ENCODE measurements at places on chromosomes 3 and 15.

- no peak for DNase-seq
These were observed 960.0 kb downstream of the DIPK2A start for GRCh38 chr3:144931590-144931989.

DNA sequence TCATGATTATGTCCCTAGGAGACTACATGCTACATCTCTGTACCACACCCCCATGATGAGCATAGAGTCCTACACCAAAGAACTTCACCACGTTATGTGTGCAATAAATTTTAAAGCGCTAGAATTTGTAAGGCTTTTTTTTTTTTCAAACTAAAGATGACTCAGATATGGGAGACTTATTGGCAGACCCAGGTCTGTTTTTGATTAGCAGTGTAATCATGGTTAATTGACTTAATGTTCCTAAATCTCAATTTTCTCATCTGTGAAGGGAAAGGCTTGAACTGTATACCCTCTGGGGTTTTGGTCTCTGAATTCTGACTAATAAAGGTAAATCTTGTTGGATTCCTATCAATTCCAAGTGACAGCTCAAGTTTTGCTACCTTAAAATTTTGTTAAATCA, 26.4 kb downstream of the ABI3BP start:
- no peak for DNase-seq

DNA sequence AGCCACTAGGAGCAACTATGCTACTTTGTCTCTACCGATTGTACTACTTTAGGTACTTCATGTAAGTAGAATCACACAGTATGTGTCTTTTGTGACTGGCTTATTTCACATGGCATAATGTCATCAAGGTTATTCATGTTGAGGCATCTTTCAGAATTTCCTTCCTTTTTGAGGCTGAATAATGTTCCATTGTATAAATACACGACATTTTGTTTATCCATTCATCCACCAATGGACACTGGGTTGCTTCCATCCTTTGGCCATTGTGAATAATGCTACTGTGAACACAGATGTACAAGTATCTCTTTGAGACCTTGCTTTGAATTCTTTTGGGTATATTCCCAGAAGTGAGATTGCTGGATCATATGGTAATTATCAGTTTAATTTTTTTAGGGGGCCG, 29.2 kb downstream of the MYO5A start:
- DNase-seq: no peak

- no peak for DNase-seq
These were observed 92.8 kb downstream of the TFG start for GRCh38 chr3:100802126-100802525.

DNA sequence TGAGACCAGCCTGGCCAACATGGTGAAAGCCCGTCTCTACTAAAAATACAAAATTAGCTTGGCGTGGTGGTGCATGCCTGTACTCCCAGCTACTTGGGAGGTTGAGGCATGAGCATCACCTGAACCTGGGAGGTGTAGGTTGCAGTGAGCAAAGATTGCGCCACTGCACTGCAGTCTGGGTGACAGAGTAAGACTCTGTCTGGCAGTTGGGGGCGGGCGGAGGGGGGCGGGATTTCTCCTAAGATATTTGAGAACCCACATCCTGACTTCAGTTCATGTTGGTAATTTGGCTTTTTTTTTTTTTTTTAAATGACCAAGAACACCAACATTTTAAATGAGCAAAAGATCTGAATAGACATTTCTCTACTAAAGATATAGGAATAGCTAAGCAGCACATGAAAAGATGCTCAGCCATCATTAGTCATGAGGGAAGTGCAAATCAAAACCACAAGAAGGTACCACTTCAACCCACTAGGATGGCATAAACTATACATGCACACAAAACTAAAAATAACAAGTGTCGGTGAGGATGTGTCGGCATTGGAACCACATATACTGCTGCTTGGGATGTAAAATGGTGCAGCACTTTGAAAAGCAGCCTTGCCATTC, 75.6 kb upstream of the LMOD3 start:
- DNase-seq: no peak

DNA sequence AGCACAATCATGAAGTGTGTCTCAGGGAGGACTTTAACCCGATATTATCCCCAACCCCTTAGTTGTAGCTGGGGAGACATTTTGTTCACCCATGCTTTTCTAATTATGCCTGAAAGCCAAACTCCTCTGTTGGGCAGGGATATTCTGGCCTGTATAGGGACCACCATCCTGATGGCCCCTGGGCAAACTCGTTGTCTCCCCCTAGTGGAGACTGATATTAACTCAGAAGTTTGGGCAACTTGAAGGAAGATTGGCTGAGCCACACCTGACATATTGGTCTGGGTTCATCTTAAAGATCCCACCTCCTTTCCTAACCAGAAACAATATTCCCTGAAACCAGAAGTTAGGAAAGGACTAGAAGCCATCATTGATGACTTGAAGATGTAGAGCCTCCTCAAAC, 42.3 kb downstream of the TM4SF18 start:
- DNase-seq: no peak

GRCh38 chr3:13891492-13892073, 11.7 kb upstream of the WNT7A start:
- DNase-seq: no peak

DNA sequence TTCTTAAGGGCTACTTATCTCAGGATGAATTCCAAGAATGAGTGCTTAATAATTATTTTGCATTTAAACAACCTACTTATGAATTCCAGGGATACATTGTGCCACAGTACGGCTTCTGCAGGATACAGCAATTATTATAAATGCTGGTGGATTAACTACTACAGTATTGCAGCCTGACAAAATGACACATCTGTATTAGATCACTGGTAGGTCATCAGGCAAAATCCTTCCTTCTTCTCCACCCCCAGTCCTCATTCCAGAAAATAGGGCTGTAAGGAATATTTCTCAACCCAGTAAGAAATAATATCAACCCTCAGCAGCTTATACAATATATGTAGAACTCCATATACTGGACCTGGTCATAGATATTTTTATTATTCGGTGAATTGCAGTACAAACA, 79.3 kb upstream of the RORA start:
- no peak for DNase-seq

DNA sequence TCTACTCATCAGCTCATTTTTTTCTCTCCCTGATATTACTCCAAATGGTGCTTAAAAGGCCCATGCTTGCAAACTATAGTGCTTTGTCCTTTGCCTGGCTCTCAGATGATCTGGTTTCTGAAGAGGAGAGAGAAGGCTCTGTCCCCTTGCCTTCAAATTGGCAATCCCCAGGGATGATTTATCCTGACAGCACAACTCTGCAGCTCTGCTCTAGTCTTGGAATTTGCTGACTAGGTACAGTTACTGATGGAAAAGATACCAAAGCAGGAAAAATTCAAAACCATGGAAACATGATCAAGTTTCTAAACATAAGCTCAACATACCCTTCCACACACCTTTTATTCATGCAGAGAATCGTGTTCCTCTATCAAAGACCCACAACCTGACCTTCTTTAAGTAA, 106.7 kb upstream of the CADPS start:
- no peak for DNase-seq

- DNase-seq: no peak
These were observed 71.0 kb upstream of the ZNF280D start for GRCh38 chr15:56804279-56804678.

DNA sequence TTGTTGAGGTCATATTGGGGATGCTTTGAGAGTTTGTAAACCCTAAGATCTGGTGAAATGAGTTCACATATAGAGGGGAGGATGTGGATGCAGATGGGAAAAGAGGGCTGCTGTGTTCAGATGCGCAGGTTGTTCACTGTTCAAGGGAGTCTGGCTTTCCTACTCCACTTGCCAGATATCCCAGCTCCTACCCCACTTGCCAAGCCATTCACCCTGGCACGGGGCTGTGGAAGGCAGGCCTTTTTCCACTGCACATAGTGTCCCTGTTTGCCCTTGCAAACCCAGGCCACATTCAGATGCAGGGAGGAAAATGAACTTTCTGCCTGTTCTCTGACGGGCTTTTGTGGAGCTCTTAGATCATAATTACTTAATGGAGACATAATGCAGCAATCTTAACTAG, 29.0 kb downstream of the CRABP1 start:
- no peak for DNase-seq

DNA sequence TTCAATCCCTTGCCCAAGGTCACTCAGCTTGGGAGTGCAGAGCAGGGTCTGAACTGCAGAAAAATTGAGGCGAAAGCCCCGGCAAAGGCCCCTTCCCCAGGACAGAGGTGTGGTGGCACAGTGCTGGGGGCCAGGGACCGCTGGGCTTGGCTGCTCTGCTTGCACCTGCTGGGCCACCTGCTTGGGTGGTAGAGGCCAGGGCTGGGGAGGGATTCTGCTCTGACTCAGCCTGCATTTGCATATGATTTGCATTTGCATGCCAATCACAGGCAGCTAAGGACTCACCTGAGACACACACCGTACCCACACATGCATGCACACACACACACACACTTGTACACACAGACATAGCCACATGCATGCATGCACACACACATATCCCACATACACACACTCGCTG, 9.9 kb downstream of the GRM2 start:
- DNase-seq: no peak

- DNase-seq: no peak
These were observed 74.5 kb downstream of the TLE3 start for GRCh38 chr15:70023064-70023768.

DNA sequence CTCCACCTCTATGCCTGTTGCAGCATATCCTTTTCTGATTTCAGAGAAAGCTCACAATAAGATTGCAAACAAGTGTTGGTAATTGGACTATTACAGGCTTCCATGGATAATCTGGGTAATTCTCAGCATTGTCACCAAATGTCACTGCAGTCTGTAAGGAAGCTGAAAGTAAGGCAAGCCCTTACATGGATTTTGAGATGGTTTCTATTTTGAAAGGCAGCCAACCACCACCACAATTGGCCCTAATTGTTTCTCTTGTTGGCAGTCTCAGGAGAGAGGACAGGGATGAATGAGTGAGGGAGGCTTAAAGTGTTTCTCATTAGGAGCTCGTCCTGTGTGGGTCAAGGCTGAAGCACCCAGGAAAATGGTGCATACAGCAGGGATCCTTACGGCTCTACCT, 879.9 kb downstream of the TUSC7 start:
- DNase-seq: no peak

Measured in breast epithelium (tissue), 4 donors.